ENCODE measurements at places on chromosomes 7 and 10.

GRCh38 chr7:158495786-158496185 lies 91.8 kb downstream of the PTPRN2 start:
- peak; percentile 11 for DNase-seq

DNA sequence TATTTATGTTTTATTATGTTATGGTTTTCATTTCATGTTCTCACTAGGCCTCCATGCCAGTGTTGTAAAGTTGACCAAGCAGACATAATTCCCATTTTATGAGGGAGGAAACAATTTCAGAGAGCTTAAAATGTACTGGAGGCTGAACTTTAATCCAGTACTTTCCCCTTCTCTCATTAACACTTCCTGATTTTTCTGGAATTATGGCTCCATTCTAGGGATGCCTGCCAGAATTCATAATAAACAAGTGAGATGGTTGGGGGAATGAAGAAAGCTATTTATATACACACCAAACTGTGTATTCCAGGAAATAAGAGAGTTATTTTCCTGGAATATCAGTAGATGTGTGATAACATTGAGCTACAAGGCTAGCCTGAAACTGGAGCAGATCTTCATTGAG lies 6.9 kb downstream of the TMEM236 start:
- DNase-seq = no peak

GRCh38 chr7:30877993-30878392 lies 33.7 kb upstream of the AQP1 start:
- DNase-seq = no peak

- DNase-seq = no peak
These were observed 4.6 kb downstream of the FOXL3 start for GRCh38 chr7:294440-295154.

- DNase-seq = no peak
These were observed 101.1 kb downstream of the RAMP3 start for GRCh38 chr7:45258533-45259226.

GRCh38 chr7:44368885-44369284 lies 43.5 kb upstream of the CAMK2B start:
- DNase-seq = no peak

DNA sequence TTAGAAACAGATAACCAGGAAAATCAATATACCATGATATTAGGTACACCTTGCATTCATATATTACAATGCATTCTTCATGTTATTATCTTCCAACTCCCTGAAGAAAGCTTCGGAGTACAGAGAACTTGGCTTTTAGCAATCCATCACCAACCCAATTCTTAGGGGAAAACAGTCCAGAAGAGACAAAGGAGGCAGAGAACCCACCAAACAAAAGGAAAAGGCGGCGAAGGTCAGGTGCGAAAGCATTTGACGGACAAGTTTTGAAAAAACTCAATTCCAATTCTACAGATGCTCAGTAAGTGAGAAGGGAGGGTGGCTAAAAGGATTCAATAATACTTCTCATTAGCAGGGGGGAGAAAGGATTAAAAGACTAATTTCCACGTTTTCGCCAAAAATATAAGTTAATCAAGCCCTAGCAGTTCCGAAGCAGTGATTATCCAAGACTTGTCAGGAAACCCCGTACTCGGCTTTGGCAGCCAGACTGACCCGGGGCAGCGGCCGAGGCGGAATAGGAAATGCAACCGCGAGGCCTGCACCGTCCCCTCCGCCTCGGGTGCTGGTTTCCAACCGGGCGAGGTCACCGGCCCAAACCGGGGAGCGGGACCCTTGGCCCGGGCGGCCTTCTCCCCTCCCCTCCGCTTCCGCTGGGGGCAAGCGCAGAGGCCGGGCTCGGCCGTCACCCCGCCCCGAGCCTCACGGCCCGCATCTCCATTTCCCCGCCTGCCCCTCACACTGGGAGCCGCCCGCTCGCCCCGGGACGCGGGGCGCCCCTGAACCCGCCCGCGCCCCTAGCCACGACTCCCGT lies 747 bp downstream of the GDI2 start:
- DNase-seq = peak; percentile 10

DNA sequence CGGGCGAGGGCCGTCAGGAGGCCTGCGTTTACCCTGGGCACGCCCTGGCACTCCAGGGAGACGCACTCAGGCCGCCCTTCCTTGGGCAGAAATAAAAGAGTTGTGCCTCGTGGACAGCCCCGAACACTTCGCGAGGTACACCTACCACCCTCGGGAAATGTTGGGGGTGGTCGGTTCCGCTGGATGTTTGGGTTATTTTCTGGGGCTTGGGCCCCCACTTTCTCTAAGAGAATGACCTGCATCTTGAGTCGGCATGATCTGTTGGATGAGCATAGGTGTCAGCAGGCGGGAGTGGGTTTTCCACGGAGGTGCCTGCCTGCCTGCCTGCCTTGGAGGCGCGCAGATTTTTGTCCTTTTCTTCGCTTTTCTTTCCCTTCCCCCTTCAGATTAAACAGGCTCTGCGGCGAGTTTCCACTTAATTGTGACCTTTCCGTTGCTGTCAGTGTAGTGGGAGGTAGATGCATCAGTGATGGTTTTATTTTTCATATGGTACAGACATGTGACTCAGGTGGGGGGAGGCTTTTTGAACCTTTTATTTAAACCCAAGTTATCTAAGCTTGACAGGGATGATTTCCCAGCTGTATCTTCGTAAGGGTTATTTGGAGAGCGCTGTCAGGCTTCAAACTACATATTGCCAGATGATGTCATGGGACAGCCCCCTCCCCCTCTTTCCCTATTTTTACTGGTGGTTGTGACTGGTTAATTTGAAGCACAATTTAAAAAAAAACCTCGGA lies 661 bp downstream of the HECTD2 start:
- no peak for DNase-seq

GRCh38 chr7:151784853-151785680 lies 91.8 kb downstream of the PRKAG2 start:
- no peak for DNase-seq

DNA sequence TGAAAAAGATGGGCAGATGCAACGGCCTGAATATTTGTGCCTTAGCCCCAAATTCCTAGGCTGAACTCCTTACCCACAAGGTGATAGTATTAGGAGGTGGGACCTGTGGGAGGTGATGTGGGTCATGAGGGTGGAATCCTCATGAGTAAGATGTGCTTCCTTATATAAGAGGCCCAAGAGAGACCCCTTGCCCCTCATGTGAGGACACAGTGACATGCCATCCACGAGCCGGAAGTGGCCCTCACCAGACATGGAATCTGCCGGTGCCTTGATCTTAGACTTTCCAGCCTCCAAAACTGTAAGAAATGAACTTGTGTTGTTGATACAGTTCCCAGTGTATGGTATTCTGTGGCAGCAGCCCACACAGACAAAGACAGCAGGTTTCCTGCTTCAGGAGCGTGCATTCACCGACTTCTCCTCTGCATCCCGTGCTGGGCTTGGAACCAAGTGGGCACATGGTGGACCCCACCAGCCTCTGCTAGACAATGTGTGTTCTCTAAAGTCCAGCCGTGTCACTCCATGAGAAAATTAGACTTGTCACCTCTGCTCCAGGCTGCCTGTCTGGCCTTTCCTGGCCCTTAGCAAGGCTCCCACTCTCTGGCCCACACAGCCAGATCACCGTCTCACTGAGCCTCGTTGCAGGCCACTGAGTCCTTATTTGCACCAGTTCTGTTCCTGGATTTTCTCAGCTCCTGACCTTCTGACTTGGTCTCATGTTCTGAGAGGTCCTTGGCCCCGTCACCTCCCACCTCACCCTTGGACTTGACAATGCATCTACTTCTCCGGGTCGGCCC lies 52.9 kb upstream of the CACUL1 start:
- DNase-seq = no peak

DNA sequence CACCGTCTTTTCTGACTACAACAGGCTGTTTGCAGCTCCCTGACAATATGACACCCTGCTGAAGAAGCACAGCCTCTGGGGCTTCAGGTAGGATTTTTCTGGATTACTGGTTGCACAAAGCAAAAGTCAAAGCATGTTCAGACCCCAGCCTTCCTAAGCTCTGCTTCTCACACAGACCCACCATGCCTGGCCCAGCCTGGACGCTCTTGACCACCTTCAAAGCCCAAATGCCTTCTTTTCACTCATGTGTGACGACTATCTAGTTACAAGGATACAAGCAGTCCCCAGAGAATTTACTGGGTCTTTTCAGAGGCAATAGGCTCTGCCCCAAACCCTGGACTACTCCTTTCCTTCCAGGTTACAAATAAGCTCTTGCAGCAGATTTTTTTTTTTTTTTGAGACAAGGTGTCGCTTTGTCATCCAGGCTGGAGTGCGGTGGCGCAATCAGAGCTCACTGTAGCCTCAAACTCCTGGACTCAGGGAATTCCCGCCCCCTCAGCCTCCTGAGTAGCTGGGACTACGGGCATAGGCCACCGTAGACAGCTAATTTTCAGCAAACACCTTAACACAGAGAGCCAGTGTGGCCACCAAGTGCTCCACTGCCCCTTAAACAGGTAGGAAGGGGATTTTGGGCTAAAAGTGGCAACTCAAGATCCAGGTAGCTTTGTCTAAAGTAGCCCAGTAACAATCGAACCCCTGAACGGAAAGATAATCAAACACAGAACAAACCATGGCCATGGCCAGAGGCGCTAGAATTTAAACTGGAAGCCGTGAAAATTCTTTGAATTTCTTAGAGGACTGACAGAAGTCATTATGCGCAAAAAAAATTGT lies 16.2 kb downstream of the SVIL start:
- DNase-seq = no peak

GRCh38 chr10:122191936-122192541 lies 79.1 kb upstream of the BTBD16 start:
- DNase-seq = no peak

DNA sequence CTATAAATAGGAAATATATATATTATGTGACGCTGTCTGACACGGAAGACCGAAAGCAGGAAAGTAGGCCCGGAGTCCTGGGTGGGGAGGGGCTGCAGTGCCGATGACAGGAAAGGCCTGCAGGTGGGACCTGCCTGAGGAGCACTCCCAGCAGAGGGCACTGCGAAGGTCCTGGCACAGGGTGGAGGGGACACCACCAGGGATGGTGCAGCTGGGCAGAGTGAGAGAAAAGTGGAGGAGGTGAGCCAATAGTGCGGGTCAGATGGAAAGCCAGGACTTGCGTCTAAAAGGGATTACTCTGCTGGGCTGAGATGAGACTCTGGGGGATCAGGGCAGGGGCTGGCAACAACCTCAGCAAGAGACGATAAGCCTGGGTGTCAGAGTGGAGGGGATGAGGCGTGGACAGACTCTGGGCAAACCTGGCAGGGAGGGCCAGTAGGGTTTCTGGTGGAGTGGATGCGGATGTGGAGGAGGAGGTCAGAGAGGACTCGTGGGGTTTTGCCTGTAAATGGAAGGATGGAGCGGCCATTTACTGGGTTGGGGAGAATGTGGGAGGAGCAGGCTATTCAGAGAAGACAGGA lies 118.2 kb upstream of the ZNF746 start:
- DNase-seq = no peak

DNA sequence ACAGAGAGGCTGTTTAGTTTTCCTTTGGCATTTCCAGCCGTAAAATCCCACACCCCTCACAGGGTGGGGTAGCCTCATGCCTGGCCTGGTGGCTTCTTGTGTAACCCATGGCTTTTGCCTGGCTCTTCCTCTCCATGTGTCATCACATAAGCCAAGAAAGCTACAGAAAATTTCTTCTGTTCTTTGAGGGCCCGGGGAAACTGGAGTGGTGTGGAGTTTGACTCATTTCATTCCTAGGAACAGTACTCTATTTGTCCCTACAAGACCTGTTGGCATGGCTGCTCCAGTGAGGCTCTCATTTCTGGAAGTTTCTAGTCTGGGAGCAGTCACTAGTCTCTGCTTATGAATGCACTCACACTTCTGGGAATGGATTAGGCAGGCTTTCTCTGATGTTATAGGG lies 523.9 kb downstream of the SUGCT start:
- DNase-seq = no peak

GRCh38 chr10:74047304-74047703 lies 49.4 kb downstream of the VCL start:
- DNase-seq = no peak

- DNase-seq = no peak
These were observed 24.1 kb downstream of the RBM17 start for GRCh38 chr10:6112893-6113292.

DNA sequence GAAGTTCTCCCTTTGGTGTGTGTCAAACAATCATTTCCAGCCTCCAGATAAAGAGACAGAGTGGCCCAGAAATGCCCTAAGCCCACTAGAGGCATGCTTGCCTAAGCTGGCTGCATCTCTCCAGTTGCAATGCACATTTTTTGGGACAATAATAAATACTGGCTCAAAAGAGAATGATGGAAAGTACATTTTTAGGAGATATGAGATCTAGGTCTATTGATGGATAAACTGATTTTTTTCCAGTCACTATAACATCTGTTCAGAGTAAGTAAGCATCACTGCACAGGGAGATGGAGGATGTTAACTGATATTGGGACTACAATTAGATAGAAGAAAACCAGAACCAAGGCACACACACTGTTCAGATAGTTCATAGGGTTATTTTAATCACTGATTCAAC lies 553.0 kb downstream of the GRM8 start:
- DNase-seq = no peak

DNA sequence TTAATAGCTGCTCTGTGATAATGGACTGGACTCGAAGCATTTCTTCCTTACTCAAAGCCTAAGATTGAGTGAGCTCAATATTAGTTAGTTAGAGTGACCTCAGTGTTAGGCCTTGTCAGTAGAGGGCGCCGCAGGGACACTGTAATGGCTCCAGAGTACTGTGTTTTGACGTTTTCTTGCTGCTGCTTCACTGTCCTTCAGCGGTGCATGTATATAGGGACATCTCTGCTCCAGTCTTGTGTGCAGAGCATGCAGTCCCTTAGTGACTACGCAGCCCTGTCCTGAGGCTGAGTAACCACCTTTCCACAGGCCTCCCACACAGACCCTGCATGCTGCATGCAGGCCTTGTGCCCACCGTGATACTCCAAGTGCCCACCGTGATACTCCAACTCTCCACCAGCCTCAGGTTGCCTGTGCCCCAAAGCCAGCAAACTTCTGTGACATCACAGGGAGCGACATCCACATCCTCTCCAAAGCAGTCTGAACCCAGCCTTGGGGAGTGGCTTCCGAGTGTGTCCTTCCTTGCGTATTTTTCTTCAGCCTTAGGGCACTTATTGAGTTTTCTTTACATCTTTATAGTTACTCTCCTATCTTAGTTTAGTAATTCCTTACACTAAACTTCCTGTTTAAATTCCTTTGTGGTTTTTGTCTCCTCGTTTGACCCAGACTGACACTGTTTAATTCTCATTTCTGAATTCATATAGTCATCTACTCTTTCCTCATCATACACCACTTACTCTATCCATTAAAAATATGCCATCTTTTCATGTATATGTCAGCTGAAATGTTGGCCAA lies 118.2 kb downstream of the JAZF1 start:
- peak; percentile 42 for DNase-seq

DNA sequence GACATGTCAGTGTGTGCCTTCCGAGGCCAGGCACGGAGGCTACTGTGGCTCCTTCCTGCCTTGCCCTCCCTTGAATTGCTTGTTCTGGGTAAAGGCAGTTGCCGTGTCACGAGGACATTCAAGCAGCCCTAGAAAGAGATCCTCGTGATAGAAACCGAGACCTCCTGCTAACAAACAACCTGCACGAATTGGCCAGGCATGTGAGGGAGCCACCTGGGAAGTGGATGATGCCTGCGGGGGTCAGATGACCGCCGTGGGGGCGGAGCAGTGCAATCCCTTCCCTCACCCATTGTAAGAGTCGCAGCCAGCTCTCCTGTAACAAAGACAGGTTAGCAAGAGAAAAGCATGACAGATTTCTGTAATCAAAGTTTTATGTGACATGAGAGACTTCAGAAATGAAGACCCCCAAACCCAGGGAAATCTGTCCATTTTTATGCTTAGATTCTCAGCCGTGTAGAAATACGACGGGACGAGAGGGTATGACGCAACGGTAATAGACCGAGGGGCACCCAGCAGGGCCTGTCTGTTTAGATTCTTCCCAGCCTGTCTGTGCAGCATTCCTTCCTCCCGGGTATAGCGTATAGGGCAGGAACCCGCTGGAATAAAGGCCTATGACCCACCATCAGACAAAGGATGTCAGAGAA lies 241.7 kb downstream of the GATA3 start:
- DNase-seq = no peak

Data from CD8-positive, alpha-beta T cell (primary cell).